ENCODE measurements at places on chromosomes 16 and 17.

DNA sequence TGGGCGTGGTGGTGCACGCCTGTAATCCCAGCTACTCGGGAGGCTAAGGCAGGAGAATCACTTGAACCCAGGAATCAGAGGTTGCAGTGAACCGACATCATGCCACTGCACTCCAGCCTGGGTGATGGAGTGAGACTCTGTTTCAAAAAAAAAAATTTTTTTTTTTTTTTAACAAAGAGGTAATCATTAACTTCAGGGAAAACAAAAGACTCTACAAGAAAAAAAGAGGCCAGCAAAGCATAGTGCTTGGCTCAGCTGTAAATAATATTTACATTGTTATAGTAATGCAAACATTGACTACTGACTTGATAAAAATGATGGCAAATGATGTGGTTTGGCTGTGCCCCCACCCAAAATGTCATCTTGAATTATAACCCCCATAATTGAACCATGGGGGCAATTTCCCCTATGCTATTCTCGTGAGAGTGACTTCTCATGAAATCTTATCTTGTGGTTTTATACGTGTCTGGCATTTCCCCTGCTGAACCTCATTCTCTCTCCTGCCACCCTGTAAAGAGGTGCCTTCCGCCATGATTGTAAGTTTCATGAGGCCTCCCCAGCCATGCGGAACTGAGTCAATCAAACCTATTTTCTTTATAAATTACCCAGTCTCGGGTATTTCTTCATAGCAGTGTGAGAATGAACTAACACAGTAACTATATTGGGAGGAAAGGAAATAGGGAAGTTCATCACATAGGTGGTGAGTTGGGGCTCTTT lies 12.7 kb upstream of the SSTR2 start:
- DNase-seq, result no peak

GRCh38 chr17:19718041-19718612 lies 1.7 kb upstream of the SLC47A2 start:
- no peak for DNase-seq

DNA sequence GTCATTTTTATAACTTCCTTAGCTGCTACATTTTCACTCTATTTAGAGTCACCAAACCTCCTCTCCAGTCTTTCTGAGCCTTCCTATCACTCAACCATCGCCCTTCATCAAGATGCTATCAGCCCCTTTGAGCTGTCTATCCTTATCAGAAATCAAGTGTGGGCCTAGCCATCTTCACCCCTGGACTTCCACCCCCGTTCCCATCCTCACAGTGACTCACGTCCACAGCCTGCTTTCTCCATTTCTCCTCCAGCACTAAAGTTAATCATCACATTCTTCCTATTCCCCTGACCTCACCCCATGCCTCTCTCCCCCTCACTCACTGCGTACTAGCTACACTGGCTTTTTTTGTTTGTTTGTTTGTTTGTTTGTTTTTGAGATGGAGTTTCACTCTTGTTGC lies 2.4 kb upstream of the TEKT3 start:
- no peak for DNase-seq

GRCh38 chr17:81957691-81958432 lies 3.1 kb downstream of the NOTUM start:
- no peak for DNase-seq

DNA sequence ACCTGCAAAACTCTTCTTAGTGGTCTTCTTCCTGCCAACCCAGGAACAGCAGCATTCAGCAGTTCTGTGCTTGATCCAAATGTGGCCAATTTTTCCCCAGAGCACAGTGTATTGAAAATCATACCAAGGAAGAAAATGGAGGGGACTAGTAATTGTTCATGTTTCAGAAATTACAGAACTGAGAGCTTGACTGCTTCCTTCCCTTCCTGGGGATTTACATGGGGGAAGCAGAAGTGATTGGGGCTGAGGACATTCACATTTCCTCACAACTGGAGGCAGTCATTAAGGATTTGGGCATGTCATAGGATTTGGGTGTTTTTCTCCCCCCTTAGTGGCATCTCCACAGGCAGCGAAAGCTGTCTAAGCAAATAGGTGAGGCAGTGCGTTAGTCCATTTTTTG lies 19.7 kb downstream of the CIITA start:
- DNase-seq, result no peak

DNA sequence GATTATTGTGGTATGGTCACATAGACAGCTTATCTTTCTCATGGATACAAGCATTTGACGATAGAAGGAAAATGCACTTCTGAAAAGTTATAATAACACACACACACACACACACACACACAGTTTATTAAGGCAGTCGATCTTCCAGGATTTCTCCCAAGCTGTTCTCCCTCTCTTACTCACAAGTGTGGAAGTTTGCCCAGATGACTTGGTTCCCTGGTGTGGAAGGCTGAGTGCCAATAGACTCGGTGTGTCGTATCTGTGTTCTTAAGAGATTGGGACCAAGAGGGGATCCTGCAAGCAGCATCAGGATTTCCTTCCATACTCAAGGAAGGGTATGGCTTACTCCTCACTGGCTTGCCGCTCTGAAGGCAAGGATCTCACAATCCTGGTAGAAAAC lies 279.6 kb downstream of the HS3ST3B1 start:
- DNase-seq, result no peak

DNA sequence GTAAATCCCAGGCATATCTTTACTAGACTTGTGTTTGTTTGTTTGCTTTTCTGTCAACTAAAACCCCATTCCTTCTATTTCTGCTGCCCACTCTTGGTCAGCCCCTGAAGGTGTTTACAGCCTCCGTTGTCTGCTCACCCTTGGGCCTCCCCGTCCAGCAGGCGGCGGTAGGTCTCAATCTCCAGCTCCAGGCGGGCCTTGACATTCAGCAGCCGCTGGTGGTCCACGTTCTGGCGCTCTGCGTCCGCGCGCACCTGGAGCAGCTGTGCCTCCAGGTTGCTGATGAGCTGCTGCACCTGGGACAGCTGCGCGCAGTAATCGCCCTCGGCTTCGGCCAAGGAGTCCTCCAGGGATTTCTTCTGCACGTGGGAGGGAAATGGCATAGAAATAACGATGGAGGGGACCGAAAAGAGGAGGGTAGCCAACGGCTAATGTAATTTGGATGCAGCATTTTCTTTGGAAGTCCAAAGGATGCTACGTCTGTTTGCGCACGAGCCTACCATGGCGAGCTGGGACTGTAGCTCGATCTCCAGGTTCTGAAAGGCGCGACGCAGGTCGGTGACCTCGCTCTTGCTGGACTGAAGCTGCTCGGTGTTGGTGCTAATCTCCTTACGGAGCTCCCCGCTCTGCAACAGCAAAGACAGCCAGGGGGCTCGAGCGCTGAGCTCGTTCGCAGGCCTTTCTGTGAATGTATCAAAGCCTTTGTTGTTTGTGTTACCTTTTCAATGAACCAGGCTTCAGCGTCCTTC lies 3.9 kb downstream of the KRT12 start:
- DNase-seq, result no peak

- DNase-seq, result peak; percentile 70
Observed at GRCh38 chr17:48593840-48594537, 410 bp upstream of the HOXB5 start.

DNA sequence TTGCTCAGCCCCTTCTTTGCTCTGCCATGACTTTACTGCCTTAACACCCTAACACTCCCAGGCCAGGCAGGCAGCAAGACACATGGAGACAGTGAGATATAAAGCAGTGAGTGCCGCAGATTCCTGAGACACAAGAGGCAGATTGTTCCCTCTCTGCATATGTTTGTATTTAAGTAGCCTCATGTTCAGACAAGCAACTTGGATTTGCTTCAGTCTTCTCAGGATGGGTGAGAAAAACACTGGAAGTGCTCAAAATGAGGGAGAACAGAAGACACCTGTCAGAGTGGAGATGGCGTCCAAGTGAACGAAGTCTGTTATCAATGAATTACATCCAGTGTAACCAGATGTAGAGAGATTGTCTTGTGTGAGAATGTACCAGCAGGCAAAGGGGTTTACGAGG lies 86.8 kb downstream of the CES1 start:
- no peak for DNase-seq

- DNase-seq, result no peak
Observed at GRCh38 chr17:32688221-32688620, 188.7 kb downstream of the MYO1D start.

- DNase-seq, result no peak
Observed at GRCh38 chr17:79073016-79073705, 1.5 kb upstream of the ENGASE start.

DNA sequence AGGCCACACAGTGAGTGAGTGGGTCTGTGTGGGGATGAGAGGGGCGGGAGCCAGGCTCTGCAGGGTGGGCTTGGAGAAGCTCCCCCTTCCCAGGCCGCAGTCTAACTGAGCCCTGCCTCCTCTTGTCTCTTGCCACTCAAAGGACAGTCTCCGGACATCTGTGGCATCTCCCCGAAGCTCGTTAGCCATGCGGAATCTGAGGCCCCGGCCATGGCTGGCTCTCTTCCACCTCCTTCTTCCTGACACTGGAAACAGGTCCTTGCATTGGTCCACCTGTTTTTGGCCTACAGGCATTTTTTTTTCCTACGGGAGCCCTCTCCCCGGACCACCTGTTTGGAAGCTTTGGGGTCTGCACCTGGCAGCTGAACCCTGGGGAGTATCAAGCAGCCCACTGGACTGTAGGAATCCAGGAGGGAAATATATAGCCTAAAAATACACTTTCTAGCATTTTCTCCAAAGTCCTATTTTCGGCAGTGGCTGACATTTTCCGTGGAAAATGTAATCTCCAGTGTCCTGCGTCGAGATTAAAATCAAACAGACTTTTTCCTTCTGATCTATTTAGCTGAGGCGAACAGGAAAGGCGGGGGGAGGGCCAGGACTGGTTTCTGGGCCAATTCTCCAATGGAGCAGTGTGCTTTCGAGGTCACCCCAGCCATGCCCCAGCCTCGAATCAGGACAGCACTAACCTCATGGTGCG lies 9.1 kb downstream of the ATP2A3 start:
- DNase-seq, result no peak

DNA sequence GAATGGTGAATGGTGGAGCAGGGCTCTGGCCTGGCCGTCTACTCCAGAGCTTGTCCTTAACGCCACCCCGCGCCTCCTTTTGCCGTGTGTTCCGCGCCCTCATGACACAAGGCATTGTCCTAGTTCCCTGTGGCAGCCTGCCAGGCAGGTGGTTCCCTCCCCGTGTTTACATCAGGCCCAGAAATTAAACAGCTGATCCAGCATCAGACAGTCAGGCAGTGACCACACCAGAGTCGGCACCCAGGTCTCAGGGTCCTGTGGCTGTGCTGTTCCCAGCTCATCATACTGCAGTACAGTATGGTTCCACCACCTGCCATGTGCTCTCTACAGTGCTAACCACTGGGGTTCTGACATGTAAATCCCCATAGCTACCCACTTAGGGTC lies 119.7 kb downstream of the RAB11FIP4 start:
- no peak for DNase-seq

- no peak for DNase-seq
Observed at GRCh38 chr17:44928136-44928535, 12.8 kb upstream of the GFAP start.

DNA sequence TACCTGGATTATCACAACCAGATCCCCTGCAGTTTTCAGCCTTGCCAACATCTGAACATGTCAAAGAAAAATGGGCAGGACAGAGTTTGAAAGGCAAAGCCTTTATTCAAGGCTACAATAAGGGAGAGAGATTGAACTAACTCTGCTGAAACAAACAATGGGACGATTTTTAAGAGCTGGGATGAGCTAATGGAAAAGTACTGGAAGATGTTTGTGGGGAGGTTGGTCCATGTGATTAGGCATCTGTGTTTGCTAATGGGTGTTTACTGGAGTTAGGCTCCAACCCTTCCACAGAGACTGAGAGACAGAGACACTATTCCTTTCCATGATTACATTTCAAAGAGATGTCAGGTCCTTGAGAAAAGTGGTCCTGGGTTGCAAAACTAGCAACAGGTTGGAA lies 35.0 kb upstream of the HSBP1 start:
- DNase-seq, result no peak

DNA sequence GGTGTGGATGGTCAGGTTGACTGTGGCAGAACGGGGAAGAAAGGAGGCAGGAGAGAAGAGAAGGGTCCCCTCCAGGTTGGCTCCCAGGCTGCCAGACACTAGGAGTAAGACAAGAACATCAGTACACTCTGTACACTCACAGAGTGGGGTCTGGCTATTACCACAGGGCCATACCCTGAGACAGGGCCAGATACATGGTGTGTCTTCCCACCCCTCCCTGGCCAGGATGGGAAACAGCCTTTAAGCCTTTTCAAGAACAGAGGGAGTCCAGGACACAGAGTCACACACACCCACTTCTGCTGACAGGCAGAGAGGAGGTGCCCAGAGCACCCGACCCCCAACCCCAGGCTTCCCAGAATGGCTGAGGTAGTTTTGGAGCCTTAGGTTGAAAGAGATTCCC lies 99.4 kb downstream of the LITAF start:
- no peak for DNase-seq

DNA sequence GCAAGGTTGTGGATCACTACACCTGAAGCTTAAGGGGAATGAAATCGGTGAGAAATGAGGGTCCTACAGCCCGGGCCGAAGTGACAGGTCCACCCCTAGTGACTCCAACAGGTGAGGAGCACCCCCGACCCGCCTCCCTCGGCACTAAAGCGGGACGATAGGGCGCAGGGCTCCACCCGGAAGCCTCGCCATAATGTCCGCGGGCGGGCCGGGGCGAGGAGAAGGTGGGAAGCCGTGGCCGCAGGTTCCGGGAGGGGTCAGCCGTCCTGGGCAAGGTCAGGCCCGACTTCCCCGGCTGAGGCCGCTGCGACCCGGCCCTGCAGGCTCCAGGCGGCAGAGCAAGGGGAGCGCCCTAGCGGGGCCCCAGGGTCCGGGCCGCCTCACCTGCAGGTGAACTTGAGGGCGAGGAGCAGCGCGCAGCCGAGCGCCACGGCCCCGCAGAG lies 543 bp downstream of the TXNDC11 start:
- DNase-seq, result peak; percentile 40

DNA sequence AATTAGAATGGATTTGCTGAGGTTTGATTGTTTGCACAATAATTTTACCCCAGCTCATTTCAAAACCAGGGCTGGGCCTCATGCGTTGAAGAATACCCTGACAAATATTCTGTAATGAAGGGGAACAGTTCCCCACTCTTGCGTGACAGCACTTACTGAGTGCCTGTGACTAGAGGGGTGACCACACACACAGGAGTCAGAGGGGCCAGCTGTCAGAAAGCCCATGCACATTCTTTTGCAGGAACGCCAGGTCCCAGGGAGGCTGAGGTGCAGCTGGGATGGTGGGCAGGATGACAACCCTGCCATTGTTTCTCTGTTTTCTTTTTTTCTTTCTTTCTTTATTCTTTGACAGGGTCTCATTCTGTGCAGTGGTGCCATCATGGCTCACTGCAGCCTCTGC lies 44.6 kb downstream of the SMPD3 start:
- no peak for DNase-seq

DNA sequence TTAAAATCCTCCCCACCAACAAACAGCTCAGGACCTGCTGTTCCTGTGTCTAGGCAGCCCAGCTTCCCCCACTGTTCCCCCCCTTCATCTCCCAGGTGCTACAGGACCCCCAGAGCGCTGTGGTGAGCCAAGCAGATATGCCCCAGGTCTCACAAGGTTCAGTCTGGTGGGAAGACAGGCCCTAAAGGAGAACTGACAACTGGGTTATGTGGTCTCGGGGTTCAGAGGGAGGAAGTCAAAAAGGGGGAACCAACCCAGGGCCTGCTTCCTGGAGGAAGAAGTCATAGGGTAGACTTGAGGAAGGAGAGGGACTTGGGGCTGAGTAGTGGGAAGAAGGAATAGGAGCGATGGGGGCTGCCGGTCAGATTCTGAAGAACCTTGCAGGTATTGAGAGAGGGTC lies 2.6 kb downstream of the RIPOR1 start:
- DNase-seq, result no peak

Measured in activated CD4-positive, CD25-positive, alpha-beta regulatory T cell (primary cell).